ENCODE measurements at places on chromosomes 5 and 9. TPM values are rescaled to one million over a fixed set of nuclear protein-coding genes. Genes with fewer than 3 reads are reported as not detected.

The INSL6 gene
- not detected for total RNA-seq

The FRMPD1 gene
- total RNA-seq: 0.21 TPM

The FCN1 gene
- 12.0 TPM for total RNA-seq

The HSD17B3 gene
- 0.76 TPM for total RNA-seq

The PMPCA gene
- total RNA-seq: 49.4 TPM

The SH3GL2 gene
- total RNA-seq: 0.71 TPM

The PRR16 gene
- total RNA-seq: 4.7 TPM

The SUSD3 gene
- 1.6 TPM for total RNA-seq

The NEUROG1 gene
- total RNA-seq: not detected

The HAVCR1 gene
- not detected for total RNA-seq

The MAML1 gene
- total RNA-seq: 15.3 TPM

The TXNDC8 gene
- total RNA-seq: not detected

The AMACR gene
- 10.3 TPM for total RNA-seq

The TLR4 gene
- 19.8 TPM for total RNA-seq

The C8G gene
- 3.5 TPM for total RNA-seq

The PFN3 gene
- not detected for total RNA-seq

The EXD3 gene
- total RNA-seq: 8.0 TPM

The FAM221B gene
- total RNA-seq: not detected

The ALDOB gene
- 0.53 TPM for total RNA-seq

The SHOC1 gene
- total RNA-seq: not detected

The RORB gene
- total RNA-seq: 3.2 TPM

The NRG2 gene
- 1.1 TPM for total RNA-seq

The KIF12 gene
- 0.09 TPM for total RNA-seq

The C5orf58 gene
- total RNA-seq: not detected

The FBN2 gene
- 1.6 TPM for total RNA-seq

The SUSD1 gene
- 9.4 TPM for total RNA-seq

All from left cardiac atrium (tissue), 4 donors.